ENCODE measurements at places on chromosomes 1 and 21.

DNA sequence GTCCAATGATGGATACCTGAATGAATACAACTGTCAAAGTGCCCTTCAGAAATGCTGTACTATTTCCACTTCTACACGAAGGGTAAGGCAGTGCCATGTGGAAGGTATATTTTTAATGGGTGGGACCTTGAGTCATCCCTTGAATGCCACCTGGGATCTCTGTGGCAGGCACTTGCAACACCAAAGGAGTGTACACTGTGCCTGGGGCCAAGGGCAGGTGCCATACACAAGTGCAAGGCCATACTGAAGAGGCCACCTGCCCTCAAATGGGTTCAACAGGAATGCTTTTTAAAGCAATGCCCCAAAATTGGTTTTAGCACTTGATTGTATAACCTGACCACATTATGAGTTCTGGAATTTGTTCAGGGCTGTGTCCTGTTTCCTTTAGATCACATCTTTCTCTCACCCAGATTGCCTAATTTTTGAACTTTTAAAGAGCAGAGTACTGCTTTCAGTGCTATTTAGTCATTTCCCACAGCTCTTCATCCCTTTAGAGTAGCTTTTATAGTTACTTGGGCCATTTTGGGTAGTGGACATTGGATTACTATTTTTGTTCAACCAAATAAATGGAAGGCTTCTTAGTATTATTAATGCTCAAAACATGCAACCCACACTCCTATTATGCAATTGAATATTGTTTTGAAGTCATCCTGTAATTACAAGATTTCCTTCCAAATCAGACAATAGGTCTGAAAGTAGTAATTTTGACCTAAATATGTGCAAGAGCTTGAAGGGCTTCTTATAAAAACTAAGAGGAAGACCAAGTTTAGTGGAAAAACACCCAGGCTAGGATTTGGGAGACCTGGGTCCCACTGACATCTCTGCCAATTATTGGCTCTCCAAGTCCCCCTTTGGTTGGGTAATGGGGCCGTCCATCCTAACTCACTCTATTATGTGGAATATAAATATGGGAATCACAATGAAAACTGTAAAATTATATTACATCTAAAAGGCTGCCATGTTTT is 57.2 kb downstream of the LEPR start:
- no peak for DNase-seq

DNA sequence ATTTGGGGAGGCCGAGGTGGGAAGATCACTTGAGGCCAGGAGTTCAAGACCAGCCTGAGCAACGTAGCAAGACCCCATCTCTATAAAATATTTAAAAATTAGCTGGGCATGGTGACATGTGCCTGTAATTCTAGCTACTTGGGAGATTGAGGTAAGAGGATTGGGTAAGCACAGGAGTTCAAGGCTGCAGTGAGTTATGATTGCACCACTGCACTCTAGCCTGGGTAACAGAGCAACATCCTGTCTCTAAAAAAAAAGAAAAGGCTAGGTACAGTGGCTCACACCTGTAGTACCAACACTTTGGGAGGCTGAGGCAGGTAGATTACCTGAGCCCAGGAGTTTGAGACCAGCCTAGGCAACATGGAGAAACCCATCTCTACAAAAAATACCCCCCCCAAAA is 35.7 kb upstream of the RCC1 start:
- DNase-seq, result no peak

DNA sequence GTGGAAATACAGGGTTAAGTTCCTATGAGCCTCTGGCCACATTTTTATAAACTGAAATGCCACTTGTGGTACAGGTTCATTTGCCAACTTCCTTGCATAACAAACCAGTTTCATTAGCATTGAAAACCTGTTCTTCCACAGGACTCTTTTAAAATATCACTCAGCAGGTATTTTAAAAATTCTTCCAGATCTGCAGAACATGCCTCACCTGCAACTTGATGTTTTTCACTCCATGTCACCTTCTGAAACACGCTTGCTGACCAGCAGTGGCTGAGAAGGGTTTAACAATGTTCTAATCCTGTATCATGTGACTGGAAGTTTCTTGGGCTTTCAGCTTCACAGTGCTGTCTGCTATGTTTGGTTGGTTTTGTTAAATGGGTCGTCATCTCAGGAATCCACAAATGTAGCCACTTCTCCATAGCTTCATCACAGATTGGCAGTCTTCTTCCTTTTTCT is 17.6 kb upstream of the CBR3 start:
- no peak for DNase-seq

- no peak for DNase-seq
Measured at GRCh38 chr1:110673197-110673701, 1.5 kb downstream of the KCNA3 start.
